Right ventricle myocardium superior (tissue), 1 donor: ENCODE measurements at places on chromosomes 5 and 9.

DNA sequence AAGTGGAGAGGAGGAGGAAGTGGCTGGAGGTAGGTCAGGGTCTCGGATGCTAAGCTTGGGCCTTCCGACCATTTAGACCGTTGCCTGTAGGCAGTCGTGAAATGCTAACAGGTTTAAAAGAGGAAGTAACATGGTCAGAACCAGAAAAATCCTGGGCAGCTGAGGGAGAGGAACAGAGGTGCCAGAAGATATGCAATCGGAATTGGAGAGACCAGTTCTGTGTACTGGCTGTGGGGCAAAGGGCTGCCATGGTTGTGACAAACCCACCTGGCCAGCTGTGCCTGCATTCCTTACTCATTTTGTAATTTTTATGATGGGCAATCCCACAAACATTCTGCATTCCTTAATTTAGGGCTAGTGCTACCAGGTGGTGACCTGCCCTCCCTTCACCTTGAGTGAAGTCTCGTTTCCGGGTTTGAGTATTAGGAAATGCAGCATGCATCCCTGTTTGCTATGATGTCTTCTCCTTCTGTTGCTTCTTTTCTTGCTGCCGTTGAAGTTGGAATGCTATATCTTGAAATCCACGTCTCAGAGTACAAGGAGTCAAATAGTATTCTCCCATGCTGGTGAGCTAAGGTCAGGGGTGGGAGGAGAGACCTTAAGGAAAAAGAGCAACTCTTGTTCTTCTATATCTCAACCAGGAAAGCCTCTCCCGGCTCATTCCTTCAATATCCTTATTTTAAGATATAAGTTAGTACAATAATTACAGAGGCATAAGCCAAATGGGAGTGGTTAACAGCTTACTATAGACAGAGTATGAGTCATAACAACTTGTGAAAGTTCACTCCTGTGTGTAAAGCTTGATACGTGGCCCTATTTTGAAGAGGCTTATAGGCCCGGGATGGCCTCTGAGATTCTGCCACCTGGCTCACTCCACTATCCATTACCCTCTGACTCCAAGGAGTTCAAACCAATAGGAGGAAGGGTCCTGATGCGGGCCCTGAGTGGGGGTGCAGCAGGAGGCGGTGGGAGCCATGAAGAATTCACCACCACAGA, 37.0 kb downstream of the B4GALT1 start:
- no peak for DNase-seq

GRCh38 chr5:148933903-148934432, 107.6 kb downstream of the ADRB2 start:
- no peak for DNase-seq

GRCh38 chr9:92728831-92729734, 35.5 kb downstream of the BICD2 start:
- DNase-seq = peak; percentile 60

GRCh38 chr5:54148067-54148845, 162.1 kb downstream of the ARL15 start:
- DNase-seq = no peak

- no peak for DNase-seq
Observed at GRCh38 chr9:6302417-6302816, 25.8 kb upstream of the TPD52L3 start.

- no peak for DNase-seq
Observed at GRCh38 chr9:29150606-29151005, 1577.3 kb upstream of the C9orf72 start.

GRCh38 chr5:168413596-168413995, 72.7 kb upstream of the RARS1 start:
- DNase-seq = no peak

DNA sequence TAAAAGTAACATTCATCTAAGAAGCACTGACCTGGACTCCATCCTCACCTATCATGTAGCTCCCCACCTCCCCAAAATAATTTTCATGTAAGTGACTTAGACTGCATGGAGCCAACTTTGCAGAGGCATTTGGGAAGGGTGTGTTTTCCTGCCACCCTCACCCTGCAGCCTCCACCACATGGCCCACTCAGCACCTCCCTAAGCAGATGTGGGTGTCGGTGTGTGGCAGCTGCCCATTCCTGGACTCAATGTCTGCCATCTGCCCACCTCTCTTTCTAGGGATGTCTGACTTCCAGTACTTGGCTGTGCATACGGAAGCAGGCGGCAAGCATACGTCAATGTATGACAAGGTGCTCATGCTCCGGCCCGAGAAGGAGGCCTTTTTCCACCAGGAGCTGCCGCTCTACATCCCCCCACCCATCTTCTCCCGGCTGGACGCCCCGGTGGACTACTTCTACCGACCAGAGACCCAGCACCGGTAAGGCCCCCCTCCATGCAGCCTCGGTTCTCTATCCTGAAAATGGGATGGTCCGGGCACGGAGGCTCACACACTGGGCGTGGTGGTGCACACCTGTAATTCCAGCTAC, 12.7 kb downstream of the GTF3C5 start:
- DNase-seq = no peak

DNA sequence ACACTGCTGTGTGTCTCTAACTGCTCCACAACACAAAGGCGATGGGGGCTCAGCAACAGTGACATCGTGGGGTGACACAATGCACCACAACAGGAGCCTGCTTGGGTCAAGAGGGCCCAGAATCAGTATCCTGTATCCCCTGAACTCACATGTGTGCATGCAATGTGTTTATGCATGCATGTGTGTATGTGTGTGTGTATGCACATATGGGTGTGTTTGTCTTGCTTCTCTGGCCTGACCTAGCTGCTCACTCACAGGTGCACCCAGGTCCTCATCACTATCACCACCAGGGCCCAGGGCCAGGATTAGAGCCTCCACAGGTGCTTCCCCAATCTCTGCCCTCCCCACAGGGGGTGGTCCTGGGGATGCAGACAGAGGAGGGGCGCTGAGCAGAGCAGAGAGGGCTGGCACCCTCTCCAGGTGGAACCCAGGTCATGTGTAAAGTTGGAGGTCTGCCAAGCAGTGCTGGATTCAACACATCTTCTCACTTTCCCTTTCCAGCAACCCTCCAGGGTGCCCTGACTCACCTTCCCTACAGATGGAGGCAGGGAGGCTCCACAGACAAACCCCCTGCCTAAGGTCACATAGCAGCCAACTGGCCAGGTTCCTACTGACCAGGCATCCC, 18.1 kb upstream of the ZNF484 start:
- DNase-seq = no peak

- DNase-seq = no peak
Observed at GRCh38 chr9:128473104-128473503, 17.3 kb downstream of the ODF2 start.

DNA sequence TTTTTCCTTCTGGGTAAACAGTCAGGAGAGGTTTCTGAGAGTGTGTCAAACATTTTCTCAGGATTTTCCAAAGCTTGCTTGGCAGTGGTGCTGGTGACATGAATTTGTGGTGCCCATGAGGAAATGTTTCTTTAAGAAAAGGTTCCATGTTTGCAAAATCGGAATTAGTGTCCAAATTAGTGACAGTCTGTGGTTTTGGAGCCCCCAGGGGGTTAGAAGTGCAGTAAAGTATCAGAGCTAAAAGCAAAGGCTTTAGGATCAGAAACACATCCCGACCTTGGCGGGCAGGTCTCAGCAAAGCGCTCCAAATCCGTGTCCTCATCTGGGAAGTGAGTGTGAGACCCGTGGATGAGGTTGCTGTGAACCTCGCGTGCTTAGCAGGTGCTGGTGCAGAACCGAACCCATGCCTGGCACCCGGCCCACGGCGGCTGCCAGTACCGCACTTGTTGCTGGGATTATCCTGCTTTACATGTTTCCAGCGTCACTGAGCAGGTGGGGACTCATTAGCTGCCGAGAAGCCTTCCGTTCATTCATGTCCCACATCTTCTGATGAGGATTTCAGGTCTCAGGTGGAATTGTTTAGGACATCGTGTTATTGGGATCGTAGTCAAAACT, 70.8 kb upstream of the COL5A1 start:
- peak; percentile 27 for DNase-seq

- DNase-seq = no peak
Observed at GRCh38 chr5:75712091-75712490, 5.1 kb downstream of the POC5 start.

DNA sequence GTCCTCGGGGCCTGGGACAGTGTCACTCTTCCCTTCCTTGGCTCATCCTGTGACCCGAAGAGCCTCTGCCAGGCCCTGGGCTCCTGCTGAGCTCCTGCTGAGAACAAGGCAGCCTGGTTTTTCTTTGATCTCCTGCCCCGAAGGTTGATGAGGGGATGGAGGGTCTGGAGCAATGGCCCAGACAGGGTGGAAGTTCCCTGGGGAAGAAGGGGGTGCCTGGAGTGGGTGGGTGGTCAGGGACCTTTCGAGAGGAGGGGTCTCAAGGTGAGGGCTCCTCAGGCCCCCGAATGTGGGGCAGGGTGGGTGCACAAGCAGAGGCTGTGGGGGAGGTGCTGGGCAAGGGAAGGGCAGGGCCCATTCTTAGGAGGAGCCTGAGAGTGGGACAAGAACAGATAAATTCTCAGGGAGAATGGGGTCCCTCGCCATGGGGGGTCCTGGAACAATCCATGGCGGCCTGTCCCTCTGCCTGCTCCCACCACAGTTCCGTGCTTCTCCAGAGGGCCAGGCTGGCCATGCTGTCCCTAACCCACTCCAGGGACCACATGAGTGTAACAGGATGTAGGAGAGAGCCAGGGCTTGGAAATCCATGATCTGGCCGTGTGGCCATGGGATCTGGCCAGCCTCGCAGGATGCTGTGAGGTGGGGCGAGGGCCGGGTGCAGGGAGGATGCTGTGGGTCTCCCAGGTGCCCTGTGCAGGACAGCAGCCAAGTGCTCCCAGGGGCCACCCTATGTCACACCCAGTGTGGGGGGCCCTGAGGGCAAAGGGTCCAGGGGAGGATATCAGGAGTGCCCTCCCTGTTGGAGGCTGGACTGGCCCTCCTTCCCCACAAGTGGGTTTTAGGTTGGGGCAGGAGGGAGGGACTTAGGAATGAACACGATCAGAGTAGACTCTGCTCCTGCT, 128.5 kb upstream of the LPCAT1 start:
- DNase-seq = no peak

GRCh38 chr5:169997798-169998197, 17.5 kb upstream of the INSYN2B start:
- DNase-seq = no peak

DNA sequence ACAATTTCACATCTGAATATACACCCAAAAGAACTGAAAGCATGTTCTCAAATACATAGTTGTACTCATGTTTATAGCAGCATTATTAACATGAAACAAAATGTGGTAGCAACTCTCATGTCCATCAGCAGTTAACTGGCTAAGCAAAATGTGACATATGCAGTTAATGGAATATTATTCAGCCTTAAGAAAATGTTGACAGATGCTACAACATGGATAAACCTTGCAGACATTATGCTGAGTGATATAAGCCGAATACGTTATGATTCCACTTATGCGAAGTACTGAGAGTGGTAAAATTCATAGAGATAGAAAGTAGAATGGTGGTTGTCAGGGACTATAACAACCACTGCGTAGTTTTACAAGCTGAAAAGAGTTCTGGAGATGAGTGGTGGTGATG, 1469.0 kb upstream of the ACO1 start:
- DNase-seq = no peak

GRCh38 chr5:77103457-77103856, 16.4 kb upstream of the ZBED3 start:
- DNase-seq = no peak

DNA sequence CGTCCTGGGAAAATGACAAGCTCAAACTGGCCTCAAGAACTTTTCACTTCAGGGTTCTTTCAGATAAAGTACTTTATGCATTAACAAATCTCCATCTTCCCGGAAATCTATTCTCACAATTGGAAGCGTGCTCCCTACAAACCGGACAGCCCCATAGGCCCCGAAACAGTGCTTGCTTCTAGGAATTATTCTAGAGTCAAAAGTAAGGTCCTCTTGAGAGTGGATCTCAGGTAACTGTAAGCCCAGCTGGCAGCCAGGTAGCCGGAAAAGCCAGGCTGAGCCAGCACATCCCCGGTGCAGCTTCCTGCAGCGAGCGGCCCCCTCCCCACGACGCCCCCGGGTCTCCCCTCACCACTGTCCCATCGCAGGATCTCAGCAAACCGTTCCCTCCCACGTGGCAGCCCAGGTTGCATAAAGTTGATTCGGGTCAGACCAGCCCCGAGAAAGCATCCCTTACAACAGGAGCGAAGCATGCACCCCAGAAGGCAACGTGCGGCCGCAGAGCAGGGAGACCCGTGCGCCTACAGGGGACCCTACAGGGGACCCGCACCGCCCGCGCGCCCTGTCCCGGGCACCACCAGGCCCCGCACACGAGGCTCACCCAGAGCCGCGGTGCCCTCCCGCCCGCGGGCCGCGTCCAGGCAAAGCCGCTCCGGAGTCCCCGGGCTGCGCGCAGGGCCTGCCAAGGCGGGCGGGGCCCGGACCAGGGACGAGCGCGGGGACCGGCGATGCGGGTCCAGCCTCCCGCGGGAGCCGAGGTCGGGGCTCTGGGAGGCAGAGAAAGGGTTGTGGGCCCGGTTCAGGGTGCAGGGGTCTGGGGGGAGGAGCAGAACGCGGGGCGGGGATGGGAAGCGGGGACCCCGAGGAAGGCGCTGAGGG, 920 bp downstream of the LPCAT1 start:
- DNase-seq = peak; percentile 56

GRCh38 chr5:160938532-160938931, 86.5 kb upstream of the ATP10B start:
- no peak for DNase-seq

- no peak for DNase-seq
Observed at GRCh38 chr5:122902263-122902662, 56.9 kb downstream of the SNX24 start.

GRCh38 chr5:173753307-173754168, 134.6 kb upstream of the CPEB4 start:
- peak; percentile 81 for DNase-seq

GRCh38 chr9:70030156-70030555, 13.5 kb upstream of the MAMDC2 start:
- DNase-seq = no peak

GRCh38 chr5:33363537-33363936, 77.2 kb upstream of the TARS1 start:
- DNase-seq = no peak

DNA sequence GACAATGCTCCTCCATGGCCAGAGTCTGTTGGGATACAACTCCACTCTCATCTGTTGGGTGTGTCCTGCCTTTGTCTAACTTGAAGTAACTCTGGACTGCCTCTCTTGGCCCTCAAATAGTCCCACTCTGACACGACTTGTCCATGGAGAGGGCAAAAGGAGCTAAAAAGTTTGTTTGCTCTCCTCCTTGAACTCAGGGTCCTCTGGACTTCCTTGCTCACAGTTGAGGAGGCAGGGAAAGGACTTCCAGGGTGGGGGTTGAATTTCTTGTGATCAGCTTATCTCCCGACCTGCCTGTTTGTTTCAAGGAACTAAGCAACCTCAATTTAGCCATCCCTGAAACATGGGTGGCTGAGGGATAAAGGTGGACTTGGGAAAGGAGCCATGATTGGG, 11.7 kb downstream of the DNAJB5 start:
- no peak for DNase-seq
